ENCODE measurements at places on chromosomes 5 and 9.

DNA sequence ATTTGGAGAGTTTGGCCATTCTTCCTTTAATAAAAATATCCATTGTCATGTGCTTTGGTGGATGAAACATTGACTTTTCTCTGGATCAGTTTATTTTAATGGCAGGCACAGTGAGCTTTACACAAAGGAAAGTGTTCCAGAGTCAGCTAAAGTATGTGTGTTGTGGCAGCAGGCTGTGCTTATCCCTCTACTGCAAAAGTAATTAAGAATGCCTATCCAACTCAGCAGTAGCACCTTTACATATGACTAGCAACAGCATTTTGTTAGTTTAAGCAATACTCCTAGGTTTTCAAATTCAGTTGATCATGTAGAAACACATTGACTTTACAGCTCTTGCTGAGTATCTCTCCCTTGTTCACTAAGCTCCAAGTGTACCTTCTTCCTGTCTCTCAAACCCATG is 730.5 kb upstream of the RGMB start:
- DNase-seq = no peak

- DNase-seq = no peak
These were observed 6.0 kb upstream of the ADAMTS16 start for GRCh38 chr5:5134107-5134506.

DNA sequence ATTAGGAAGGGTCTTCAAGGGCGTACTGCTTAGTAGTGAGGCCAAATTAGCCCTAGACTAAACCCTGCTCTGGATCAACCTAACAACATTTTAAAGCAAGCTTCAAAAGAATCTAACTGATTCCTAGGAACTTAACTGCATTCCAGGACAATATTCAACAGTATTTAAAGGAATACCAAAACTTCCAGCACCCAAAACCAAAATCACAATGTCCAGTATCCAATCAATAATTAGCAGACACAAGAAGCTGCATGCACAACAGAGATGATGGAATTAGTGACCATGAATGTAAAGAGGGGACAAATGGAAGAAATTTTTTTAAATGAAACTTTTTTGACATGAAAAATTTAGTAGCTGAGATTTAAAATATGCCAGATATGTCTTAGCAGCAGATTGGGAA is 53.9 kb downstream of the CETN3 start:
- no peak for DNase-seq

DNA sequence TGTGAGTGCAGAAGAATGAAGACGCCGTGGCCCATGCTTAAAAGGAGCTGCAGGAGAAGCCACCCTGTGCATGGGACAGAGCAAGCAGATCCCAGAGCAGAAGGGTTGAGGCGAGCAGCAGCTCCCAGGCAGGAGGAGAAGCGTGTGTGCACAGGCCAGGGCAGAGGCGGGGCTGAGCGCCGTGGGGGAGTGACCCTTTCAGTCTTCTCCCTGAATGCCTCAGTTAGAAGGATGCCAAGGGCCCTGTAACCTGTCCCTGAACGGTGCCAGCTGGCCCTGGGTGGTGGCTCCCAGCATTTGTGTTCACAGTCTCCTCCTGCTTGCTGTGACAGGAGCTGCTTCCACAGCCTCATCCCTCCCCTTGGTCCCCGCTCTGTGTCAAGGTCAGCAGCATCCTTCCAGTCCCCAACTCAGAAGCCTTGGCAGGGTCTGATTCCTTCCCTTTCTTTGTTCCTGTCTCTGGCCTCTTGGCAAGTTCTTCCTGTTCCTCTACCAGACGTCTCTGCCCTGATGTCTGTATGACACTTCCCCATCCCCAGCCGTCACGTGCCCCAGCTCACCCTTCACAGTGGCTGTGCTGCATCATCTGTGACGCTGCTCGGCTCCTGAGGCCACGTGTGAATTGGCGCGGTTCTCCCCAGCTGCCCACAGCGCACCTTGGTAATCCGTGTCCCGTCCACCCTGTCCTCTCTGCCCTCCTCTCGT is 5.2 kb downstream of the EXOC3 start:
- no peak for DNase-seq

GRCh38 chr5:125109816-125110215 is 363.4 kb upstream of the ZNF608 start:
- no peak for DNase-seq

- DNase-seq = no peak
These were observed 24.5 kb downstream of the ELAVL2 start for GRCh38 chr9:23801523-23801922.

- DNase-seq = no peak
These were observed 1.4 kb downstream of the BAAT start for GRCh38 chr9:101383361-101383760.

DNA sequence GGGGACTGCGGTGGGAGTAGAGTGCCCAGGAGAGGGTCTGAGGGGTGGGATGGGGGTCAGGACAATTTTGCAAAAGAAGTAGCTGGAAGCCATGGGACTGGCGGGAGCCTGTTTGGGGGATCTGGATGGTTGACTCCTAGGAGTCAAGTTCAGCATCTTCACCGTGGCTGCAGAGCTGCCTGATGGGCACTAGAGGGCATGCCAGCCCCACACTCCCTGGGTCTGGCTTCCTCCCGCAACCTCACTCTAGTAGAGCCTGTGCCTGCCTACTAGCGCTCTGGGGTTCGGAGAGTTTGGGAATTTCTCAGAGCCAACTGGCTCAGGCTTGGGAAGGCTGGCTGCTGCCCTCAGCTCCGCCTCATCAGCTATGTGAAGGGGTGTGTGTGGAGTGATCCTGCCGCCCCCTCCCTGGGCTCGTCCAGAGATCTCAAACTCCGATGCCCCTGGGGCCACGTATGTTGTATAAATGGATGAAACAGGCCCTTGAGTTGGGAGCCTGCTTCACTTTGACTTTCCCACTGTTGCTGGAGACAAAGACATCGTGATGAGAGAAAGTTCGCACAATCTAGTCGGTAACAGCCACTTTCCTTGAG is 10.8 kb downstream of the TSPAN17 start:
- peak; percentile 76 for DNase-seq

GRCh38 chr5:149445739-149446369 is 66.8 kb upstream of the IL17B start:
- no peak for DNase-seq

- DNase-seq = no peak
These were observed 3.2 kb downstream of the TERT start for GRCh38 chr5:1291611-1292080.

- no peak for DNase-seq
These were observed 57.4 kb upstream of the SLC25A51 start for GRCh38 chr9:37961351-37961750.

GRCh38 chr5:14627270-14627669 is 37.2 kb upstream of the OTULIN start:
- no peak for DNase-seq

- DNase-seq = no peak
These were observed 125.3 kb upstream of the RFX3 start for GRCh38 chr9:3650994-3651622.

DNA sequence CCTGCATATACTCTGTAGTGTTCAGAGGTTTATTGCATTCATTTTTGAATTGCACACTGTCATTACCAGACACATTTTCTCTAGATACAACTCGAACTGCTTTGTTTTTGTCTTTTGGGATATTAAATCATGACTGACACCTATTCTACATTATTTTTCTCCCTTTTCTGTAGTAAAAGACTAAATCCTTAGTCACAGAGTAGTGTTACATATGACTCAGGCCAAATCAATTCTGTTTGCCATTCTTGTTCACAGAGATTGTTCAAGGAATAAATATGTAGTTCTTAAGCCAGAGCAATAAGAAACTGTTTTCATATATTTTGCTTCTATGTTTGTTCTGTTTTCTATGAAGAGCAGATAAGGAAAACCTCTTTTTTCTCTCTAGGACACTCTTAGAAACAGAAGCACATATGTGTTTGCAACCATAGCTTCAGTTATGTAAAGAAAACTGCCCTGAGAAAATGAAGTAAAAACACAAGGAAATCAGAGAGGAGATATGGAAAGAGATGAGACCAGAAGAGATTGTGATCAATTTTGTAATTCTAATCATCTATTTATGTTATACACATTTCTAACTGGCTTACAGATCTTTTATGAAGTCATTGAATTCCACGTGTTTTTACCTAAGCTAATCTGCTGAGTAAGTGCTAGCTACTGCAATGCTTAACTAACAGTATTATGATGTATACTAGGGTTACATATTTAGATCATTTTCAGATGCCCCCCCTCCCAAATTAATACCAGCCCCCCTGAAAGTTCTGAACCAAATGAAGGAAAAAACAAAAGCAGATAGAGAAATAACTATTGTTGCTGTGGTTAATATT is 1995.6 kb upstream of the CDH6 start:
- no peak for DNase-seq

- DNase-seq = no peak
These were observed 24.6 kb downstream of the CAMK2A start for GRCh38 chr5:150264667-150265603.

- no peak for DNase-seq
These were observed 308.2 kb downstream of the ZNF608 start for GRCh38 chr5:124438026-124438902.

- peak; percentile 23 for DNase-seq
These were observed 45.3 kb downstream of the RAPGEF6 start for GRCh38 chr5:131589510-131590348.

DNA sequence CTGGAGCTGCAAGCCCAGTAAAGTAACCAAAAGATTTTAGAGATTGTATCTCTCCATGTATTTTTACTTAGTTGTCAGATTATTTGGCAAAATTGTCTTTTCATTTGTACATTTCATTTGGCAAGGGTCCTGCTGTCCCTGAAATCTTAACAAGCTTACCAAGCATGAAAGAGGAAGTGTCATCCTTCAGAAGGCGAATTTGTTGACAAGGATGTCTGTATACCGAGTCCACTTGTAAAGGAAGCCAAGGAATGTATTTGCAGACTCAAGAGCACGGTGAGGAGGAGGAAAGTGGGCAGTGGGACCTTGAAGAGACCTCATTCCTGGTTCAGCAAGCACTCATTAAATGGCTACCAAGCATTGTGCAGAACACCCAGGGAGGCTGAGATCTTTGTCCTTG is 7.5 kb upstream of the OTULINL start:
- DNase-seq = no peak

- no peak for DNase-seq
These were observed 63.7 kb upstream of the STXBP1 start for GRCh38 chr9:127548352-127548881.

- peak; percentile 15 for DNase-seq
These were observed at the start of gene PDE8B for GRCh38 chr5:77210091-77210963. TSS of gene PDE8B (plus strand) at chr5:77210680. CDS start at chr5:77210926, 246 bp downstream.

GRCh38 chr9:132894346-132894745 is 15.6 kb downstream of the SPACA9 start:
- DNase-seq = no peak

GRCh38 chr9:136882109-136882946 is 4.0 kb upstream of the TRAF2 start:
- DNase-seq = peak; percentile 88

DNA sequence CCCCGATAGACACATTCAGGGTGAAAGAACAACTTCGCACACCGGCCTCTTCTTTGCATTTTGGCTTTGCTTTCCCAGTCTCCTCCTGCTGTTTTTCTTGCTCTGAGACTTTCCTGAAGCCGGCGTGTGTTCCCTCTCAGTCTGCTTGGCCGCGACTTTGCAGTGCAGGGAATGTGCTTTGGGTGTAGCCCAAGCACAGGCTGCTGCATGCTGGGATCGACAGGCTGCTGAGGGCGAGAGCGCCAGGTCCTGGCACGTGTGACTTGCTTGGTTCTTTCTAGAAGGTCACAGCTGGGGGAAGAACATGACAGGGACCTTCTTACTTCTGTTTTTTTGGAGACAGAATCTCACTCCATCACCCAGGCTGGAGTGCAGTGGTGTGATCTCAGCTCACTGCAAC is 40.6 kb downstream of the TENT4A start:
- DNase-seq = no peak

GRCh38 chr9:90000925-90001324 is 396.1 kb downstream of the GADD45G start:
- no peak for DNase-seq

DNA sequence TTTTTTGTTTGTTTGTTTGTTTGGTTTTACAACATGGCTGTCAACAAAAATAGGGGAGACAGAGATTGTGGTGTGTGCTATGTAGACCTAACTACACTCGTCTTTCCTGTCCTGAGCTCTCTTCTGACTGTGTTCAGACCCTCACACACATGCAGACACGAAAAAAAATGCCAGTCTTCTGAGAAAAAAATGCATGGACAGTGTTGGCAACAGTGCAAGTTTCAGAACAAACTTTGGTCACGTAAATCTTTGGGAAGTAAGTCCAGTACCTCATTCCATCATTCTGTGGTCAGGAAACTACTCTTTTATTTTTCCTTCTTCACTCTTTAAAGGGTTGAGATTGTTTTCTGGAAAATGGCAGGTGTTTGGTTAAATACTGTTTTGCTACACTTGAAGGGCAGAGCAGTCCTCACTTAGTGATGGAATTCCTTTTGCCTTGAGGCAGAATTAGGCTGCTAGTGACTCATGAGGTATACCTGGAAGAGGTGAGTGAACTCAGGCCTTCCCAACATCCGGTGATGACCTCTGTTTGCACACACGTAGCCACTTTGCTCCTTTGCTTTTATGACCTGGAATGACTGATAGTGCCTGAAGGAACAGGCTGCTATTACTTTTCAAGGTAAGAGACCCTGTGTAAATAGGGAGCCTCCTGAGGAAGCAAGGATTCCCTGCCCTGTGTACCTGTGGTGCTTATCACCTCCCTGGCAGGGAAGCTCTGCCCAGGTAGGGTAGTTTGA is 81.6 kb upstream of the TNFAIP8 start:
- DNase-seq = no peak

- DNase-seq = no peak
These were observed 12.7 kb upstream of the TGFBI start for GRCh38 chr5:136015966-136016650.

- no peak for DNase-seq
These were observed 13.7 kb upstream of the CXCL14 start for GRCh38 chr5:135592312-135593045.

DNA sequence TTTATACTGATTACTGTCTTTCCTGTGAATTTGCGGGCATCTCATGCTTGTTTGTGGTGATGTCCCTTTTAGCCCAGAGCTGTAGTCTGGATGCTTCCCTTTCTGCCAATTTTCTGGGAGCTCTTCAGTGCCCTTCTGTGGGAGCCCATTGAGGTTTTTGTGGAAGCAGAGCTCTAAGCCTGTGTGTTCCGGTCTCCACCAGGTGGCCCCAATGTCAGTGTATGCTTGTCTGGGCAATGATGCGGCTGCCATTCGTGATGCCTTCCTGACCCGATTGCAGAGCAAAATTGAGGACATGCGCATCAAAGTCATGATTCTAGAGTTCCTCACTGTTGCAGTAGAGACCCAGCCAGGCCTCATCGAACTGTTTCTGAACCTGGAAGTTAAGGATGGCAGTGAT is 35.1 kb downstream of the SH3GLB2 start:
- no peak for DNase-seq

- DNase-seq = no peak
These were observed 930 bp downstream of the ANKS6 start for GRCh38 chr9:98795295-98795955.

DNA sequence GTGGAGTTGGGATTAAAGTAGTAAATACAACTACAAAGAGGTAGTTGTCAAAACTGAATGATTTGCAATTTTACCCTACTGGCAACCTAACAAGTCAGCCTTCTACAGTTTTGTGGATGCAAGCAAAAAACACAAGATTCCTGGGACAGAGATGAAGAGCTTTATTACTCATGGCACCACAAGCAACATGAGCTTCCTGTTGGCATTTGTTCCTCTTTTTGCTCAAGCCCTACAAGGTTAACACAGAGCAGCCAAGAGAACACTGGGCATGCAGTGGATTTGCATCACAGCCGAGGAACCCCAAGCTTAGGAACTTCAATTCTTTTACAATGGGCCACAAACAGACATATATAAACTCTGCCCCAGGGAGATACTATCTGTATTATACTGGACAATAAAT is 28.8 kb upstream of the DMAC1 start:
- no peak for DNase-seq
